Activated T-cell treated with anti-CD3 and anti-CD28 coated beads, Interleukin-2, amount 50 U/mL, for 72 hours (primary cell): ENCODE measurements at places on chromosomes 6 and 20. TPM values are rescaled to one million over a fixed set of nuclear protein-coding genes. Genes with fewer than 3 reads are reported as not detected.

DNA sequence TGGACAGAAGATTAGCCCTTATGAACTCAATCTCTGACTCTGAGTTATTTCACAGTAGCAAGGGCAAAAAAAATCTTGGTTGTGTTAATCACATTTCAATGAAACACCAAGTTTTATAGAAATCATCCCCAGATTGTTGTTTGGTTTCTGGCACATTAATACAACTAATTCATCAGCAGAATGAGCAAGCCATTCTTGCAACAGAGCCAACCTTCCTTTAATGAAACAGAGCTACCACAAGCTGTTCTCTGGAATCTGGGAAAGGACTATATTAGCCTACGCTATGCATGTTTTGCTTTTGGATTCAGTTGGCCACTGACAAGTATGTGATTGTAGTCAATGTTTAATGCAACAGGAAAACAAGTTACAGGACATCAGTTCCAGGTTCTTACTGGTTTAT lies 13.8 kb upstream of the POPDC3 start:
- DNase-seq, result no peak

DNA sequence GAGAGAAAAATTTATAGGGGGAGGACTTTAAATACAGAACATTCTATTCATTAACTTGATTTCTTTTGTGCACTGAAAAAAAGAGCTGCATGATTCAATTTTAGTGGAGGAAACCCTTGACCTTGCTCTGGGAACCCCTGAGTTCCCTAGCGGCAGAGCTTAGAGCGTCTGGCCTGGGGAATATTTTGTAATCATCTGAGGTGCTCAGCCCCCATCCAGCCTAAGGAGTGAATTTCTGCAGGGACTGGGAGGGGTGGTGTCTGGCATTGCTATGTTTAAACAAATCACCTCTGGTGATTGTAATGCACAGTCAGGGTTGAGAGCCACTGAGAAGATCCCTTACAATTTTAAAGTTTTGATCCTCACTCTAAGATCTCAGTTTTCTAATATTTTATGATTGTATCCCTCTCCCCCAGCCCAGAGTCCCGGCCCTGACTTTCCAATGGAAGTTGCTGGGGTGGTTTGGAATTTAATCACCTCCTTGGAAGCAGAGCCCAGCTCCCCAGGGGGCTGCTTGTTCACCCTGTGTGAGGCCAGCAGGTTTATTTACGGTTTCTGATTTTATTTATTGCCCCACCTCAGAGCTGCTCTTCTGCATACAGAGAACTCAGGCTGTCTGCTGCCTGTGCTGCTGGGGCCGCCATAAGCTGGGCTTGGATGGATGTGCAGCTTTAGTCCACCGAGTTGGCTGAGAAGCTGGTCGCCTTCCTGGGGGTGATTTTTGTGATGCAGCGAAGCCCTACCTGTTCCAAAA lies 263.1 kb downstream of the LRFN2 start:
- DNase-seq, result no peak

DNA sequence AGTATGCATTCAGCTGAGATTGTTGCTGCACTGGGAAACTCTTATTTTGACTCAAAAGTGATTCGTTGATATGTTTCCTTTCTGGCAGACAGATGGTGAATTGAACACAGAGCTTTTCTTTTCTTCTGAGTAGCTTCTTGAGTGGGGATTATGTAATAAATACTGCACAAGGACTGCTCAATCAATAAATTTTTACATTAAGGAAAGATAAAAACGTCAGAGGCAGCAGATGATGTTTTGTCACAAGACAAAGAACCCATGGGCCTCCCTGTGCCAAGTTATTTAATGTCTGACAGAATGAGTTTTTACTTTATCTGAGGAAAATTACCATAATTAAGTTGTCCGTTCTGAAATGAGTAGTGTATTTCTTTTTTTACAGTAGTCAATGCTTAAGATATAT lies 460.3 kb downstream of the UTRN start:
- DNase-seq, result no peak

DNA sequence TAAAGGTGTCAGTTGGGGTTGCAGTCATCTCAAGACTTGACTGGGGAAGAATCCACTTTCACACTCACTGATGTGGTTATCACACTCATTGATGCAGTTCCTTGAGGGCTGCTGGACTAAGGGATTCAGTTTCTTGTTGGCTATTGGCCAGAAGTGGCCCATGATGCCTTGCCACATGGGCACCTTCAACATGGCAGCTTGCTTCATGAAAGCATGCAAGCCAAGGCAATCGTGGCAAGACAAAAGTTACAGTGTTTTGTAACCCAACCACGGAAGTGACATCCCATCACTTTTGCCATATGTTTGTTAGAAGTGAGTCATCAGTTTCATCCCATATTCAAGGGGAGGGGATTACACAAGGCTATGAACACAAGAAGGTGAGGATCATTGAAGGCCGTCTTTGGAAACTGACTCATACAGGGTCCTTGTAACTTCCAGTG lies 3.8 kb upstream of the RANBP9 start:
- DNase-seq, result peak; percentile 61

- peak; percentile 90 for DNase-seq
Measured at GRCh38 chr6:31769684-31770371, 7.3 kb downstream of the VWA7 start.

DNA sequence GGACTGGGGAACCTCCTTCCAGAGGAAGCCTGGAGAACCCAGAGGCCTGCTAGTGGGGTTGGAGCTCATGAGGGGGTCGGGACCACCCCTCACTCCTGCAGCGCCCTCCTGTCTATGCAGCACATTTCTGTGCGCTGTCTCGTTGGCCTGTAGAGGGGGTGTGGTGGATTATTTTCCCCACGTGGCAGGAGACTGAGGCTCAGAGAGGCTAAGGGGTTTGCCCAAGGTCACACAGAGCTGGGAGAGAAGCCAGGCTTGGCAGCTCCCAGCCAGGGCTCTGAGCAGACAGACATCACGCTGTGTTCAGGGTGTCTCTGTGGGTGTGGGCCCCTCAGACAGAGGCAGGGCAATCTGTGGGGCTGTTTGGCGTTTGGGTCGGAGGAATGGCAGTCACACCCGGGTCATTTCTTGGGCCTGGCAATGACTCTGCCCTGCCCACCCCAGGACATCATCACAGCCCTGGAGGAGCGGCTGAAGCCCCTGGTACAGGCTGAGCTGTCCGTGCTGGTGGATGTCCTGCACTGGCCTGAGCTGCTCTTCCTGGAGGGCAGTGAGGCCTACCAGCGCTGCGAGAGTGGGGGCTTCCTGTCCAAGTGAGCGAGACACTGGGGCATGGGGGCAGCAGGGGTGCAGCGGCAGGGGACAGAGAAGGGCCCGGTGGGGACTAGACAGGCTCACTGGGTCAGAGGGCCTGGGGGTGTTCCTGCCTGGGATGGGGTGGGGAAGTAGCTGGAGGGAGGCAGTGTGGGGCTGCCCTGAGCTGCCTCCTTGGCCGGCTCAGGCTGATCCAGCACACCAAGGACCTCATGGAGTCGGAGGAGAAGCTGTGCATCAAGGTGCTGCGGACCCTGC lies 27.7 kb downstream of the UQCC2 start:
- DNase-seq, result no peak

DNA sequence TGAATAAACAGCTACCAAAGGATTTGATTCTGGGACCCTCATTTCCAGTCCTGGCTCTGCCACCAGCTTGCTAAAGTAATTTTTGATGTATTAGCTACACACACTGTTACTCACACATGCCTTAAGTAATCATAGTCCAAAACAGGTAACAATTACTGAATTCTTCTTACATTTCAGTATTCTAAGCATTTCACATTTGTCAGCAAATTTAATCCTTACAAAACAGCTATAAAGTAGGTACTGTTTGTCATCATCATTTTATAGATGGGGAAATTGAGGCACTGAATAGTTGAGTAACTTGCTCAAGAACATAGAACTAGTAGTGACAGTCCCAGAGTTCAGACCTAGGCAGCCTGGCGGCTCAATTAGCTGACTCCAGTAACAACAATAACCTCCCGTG lies 272.6 kb downstream of the QKI start:
- DNase-seq, result no peak

DNA sequence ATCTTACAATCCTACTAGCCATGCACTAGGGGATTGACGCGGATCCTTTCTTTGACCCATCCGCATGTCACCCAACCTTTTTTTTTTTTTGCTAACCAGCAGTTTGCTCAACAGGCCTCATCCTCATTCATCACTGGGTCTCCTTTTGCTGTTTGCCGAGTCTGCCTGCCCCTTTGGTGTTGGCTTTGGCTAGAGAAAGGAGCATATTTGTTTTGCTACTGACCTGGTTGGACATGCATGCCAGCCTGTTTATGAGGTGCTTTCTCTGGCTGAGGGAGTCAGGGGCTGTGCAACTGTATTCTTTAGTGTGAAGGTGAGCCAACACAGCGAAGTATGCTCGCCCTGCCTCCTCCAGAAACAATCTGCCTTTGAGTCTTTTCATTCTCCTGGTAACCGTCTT lies 40.2 kb downstream of the E2F3 start:
- DNase-seq, result no peak

DNA sequence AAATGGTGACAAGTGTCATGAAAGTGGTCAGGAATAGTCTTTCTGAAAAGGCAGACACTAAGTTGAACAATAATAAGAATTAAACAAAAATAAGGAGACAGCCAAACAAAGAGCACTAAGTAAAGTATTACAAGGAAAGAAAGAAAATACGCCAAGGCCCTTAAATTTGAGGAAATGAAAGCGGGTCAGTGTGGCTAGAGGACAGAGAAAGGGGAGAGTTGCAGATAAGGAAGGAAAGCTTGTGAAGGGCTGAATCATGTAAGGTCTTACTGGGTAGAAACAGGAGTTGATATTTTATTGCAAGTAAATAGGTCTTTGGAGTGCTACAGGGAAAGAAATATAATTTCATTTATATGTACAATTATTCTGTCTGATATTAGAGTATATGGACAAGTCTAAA lies 732.1 kb downstream of the EPHA7 start:
- DNase-seq, result no peak

- no peak for DNase-seq
Measured at GRCh38 chr6:57305761-57306160, 11.7 kb upstream of the PRIM2 start.

GRCh38 chr6:18240230-18240629 lies 24.1 kb downstream of the DEK start:
- DNase-seq, result no peak

- no peak for DNase-seq
Measured at GRCh38 chr6:13537527-13537897, 36.9 kb upstream of the SIRT5 start.

DNA sequence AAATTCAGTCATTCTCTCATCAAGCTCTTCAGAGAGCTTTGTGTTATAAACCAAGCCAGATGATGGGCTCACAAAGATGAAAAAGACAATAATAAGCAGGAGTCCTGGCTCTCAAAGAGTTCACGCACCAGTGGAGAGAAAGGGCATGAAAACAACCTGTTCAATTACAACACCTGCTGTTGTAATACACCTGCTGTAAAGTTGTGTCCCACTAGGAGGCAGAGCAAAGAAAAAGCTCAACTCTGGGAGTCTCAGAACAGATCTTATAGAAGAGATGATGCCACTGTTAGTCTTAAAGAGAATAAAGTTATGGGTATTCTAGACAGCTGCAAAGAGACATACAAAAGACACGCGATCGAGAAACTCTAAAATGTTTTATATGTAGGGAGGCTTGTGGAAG lies 100.6 kb downstream of the DCDC2 start:
- DNase-seq, result no peak

- no peak for DNase-seq
Measured at GRCh38 chr6:18656506-18656905, 269.4 kb downstream of the RNF144B start.

- no peak for DNase-seq
Measured at GRCh38 chr20:1327827-1328679, 886 bp downstream of the SDCBP2 start.

DNA sequence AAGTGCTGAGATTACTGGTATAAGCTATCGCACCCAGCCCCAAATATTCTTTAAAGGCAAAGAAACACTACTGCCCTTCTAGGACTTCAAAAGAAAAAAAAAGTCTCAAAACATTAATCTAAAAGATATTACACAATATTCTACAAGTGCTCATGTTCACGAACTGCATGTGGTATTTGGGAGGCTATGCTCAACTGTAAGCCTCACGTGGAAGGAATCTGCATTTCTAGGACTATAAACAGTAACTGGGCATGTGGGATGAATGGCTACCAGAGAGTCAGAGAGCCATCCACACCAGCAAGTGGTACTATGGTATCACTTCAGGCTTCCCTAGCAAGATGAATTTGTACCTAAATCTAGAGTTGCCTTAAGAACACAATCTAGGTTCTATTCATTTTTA lies 50.0 kb downstream of the FKBP5 start:
- DNase-seq, result no peak

GRCh38 chr6:73923905-73924485 lies 228.0 kb downstream of the CD109 start:
- DNase-seq, result no peak

DNA sequence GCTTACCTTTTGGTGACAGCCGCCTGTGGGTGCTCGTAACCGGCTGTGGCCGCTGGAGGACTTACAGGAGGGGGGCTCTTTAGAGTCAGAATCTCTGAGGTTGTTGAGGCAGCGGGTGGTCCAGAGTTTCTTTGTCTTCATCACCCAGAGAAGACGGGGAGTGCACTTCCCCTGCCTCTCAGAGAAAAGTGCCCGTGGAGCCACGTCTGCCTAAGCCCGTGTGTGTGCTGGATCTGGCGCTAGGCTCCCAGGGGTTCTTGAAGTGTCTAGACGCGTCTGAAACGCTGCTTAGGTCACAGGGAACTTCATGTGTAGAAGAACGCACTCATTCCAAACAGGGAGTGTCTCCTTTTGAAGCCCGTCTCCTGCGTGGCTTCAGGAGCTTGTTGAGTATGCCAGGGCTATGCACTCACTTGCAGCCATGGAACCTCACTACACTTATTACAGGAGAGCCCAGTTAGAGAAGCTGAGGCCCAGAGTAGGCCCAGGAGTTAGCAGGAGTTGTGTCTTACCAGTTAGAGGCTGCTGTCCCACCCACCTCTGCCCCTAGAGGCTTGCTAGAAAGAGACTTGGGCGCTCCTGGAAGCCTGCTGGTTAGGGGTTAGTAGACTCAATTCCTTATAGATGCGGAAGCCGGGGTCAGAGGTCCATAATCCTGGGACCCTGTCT lies 1.3 kb downstream of the LSM14B start:
- no peak for DNase-seq

- DNase-seq, result no peak
Measured at GRCh38 chr20:8020314-8021079, 936 bp upstream of the TMX4 start.

- no peak for DNase-seq
Measured at GRCh38 chr6:44706011-44706410, 318.5 kb downstream of the CDC5L start.

GRCh38 chr6:35533981-35534380 lies 21.3 kb upstream of the TULP1 start:
- no peak for DNase-seq

Gene TREM2
- total RNA-seq, result not detected

Gene FAM162B
- total RNA-seq, result not detected

Gene LY6G6C
- 0.25 TPM for total RNA-seq

Gene NNAT
- total RNA-seq, result 0.93 TPM

Gene DDO
- not detected for total RNA-seq

Gene TFAP2D
- not detected for total RNA-seq

Gene VWA7
- 3.3 TPM for total RNA-seq

Gene FRK
- total RNA-seq, result 0.02 TPM

Gene BTN1A1
- 0.10 TPM for total RNA-seq

Gene TTLL9
- not detected for total RNA-seq
